T47D (cell line): ENCODE measurements at places on chromosomes 11 and 22.

- DNase-seq = no peak
These were observed 107.1 kb downstream of the GAB2 start for GRCh38 chr11:78310500-78310909.

DNA sequence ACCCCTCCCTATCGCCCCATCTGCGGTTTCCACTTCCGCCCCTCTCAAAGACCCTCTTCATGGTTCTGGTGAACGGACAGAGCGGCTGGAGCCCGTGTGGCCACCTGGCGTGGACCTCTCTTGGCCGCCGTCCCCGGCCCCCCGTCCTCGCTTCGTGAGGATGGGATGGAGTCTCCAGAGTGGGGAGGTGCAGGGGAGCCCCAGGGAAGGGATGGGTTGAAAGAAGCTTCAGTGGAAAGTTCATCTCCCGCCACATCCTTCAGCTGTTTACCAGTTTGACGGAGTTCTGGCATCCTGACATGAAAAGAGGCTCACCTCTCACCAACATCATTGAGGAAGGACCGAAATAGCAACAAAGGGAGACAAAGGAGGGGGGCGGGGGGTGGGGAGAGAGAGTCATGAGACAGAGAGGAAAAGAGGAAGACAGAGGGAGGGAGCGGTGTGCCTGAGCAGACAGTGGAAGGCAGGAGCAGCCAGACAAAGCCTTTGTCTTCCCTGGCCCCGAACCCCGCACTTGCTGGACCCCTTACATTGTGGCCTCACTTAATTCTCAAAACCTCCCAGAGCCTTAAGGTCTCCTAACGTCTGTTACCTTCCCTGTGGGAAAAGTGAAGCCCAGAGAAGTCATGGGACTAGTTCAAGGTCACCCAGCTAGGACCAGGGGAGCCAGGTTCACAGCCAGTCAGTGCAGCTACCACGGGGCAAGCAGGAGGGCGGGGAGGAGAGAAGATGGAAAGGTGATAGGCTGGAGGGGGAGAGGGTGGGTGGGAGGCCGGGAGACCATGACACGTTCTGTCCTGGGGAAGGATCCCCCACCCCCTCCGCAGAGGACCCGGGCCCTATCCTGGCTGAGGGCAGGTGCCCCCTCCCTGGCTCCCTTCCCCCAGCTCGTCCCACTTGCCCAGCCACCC is 54.9 kb downstream of the CD6 start:
- DNase-seq = no peak

- DNase-seq = no peak
These were observed 107.8 kb downstream of the SYN3 start for GRCh38 chr22:32950366-32950765.

- DNase-seq = no peak
These were observed 55.9 kb upstream of the NUP160 start for GRCh38 chr11:47904048-47904447.

GRCh38 chr11:12675951-12676711 is 1.9 kb downstream of the TEAD1 start:
- DNase-seq = no peak

GRCh38 chr11:34840736-34841386 is 75.3 kb downstream of the APIP start:
- peak; percentile 71 for DNase-seq

- DNase-seq = no peak
These were observed 6.0 kb upstream of the DEUP1 start for GRCh38 chr11:93324500-93324899.

DNA sequence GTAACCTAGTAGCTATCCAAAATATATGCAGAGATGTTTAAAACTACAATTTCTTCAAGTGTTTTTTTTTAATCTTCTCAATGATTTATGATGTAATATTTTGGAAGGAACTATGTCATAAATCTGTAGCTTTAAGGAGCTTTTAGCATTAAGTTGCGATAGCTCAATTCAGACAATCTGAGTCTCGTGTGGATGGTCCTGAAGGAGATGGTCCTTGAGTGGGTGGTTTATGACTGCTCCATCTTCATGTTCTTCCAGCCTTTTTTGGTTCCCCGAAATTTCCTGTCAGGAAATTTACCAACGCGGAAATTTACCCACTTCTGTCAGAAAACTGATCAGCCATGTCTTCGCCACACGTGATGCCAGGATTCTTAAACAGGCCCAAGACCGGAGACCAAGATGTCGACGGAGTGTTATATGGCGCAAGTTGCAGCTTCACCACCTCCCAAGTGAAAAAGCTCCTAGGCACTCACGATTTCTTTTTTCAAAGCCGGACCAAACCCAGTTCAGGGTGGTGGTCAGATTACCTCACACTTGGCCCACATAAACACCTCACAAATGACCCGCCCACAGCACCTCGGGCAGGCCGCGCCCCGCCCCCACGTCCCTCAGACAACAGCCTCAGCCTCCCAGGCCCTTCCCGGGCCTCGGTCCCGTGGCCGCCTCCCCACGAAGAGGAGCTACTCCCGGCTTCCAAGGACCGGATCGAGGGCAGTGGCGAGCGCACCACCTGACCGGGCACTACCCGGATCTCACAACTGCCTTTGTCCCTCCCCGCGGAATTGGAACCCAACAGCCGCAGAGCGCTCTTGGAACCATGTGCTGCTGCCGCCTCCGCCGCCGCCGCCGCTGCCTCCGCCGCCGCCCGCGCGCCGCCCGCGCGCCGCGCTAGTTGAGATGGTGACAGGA is at the start of gene MORC2:
Gene MORC2, minus strand, starts transcription at position 760 of the 909 bp plus-strand sequence. CDS start 885 bp downstream, outside the sequence.
- DNase-seq = peak; percentile 33

GRCh38 chr11:117722082-117722481 is 74.9 kb downstream of the DSCAML1 start:
- no peak for DNase-seq

- DNase-seq = no peak
These were observed 24.8 kb downstream of the RIBC2 start for GRCh38 chr22:45438336-45438735.

- no peak for DNase-seq
These were observed 127.7 kb downstream of the MAML2 start for GRCh38 chr11:96215110-96215782.

- DNase-seq = no peak
These were observed 515 bp downstream of the BACE1 start for GRCh38 chr11:117315285-117316196.

- DNase-seq = no peak
These were observed 10.1 kb downstream of the RAC2 start for GRCh38 chr22:37233751-37234631.

GRCh38 chr11:5071799-5072198 is 2.4 kb downstream of the OR52E1 start:
- no peak for DNase-seq

DNA sequence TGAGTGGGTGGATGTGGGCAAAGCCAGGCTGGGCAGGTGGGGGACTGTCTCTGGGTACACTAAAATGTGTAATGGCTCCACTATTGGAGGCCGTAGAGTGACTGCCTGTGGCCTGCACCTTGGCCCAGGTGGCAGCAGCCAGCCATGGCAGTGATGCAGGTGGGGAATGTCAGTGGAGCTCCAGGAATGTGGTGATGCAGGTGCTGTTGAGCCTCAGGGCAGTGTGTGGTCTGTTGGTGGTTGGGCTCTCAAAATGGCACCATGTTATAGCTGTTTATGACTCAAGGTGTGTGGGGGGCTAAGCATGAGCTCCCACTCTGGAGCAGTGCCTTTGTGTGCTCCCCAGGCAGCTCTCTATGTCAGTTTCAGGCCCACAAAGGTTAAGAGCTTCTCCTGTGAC is 40.2 kb upstream of the CCDC90B start:
- DNase-seq = peak; percentile 86

GRCh38 chr11:92653454-92653853 is 316.0 kb upstream of the MTNR1B start:
- DNase-seq = no peak

DNA sequence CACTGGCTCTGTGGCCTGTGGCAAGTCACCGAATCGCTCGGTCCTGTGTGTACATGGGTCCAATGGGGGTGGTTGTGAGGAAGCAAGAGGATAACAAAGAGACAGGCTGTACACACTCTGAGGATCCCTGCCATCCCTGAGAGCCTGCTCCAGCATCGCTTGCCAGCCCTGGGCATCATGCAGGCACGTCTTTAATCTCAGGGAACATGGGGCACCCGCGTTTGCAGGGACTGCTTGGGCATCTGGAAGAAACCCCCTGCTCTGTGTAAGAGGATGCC is 1.3 kb upstream of the C1QTNF5 start:
- DNase-seq = no peak

- no peak for DNase-seq
These were observed 1.6 kb downstream of the NCAM1 start for GRCh38 chr11:112962579-112963367.

GRCh38 chr11:12074529-12075195 is 35.7 kb upstream of the MICAL2 start:
- DNase-seq = no peak

- no peak for DNase-seq
These were observed 578.5 kb downstream of the TBC1D22A start for GRCh38 chr22:47340851-47341436.

GRCh38 chr11:34936945-34937629 is 20.7 kb downstream of the PDHX start:
- no peak for DNase-seq

DNA sequence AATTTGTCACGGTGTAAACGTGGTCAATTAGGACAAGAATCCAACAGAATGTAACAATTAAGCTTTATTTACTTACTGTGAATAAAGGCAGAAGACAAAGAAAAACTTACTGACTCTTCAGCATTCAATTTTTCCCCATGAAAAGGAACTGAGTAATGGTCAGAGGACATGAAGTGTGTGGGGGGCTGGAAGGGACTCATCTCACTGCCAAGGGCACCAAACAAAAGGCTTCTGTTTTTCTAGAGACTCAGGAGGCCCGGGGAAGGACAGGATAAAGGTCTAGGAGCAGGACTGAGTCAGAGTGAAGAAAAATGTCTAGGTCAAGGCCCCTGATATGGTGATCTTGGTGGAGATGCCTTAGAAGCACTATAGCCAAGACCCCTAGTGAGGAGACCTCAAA is 564.2 kb upstream of the ANO5 start:
- DNase-seq = no peak

GRCh38 chr11:127073621-127074020 is 73.1 kb upstream of the KIRREL3 start:
- DNase-seq = no peak

GRCh38 chr11:126499131-126499752 is 143.8 kb downstream of the ST3GAL4 start:
- DNase-seq = no peak

GRCh38 chr22:29517215-29517908 is 36.2 kb downstream of the THOC5 start:
- peak; percentile 13 for DNase-seq

DNA sequence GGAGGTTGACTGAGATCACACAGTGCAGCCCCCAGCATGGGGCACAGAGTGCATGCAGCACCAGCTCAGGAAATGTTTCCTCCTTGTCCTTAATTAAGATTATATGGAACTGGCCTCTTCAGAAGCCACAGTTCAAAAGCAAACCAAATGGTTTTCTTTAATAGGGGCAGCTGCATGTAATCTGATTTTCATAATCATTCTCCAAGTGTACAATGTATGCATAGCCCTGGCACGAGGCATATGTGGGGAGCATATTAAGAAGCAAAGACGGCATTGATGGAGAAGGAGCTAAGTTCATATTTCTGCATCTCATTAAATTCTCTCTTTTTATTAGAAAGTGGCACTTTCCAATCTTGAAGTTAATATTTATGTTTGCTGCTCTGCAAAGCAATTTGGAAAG is 9.9 kb upstream of the PARVB start:
- no peak for DNase-seq

GRCh38 chr11:113072237-113072858 is 111.1 kb downstream of the NCAM1 start:
- no peak for DNase-seq

DNA sequence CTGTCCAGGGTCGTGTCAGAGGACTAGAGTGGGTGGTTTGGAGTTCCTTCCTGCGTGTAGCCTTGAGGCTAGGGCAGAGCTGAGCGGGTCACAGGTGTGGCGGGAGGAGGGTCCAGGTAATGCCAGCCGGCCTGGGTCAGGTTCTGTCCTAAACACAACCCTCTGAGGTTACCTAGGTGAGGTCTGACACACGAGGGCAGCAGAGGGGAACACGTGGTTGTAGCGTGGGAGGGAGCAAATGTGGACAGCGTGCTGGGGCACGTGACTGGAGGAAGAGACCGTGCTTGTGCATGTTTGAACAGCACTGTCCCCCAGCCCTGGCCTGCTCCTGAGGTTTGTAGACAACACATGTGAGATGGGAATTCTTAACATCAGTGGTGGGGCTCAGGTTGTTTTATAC is 13.1 kb downstream of the MOV10L1 start:
- peak; percentile 10 for DNase-seq

GRCh38 chr22:40407831-40408717 is 37.7 kb downstream of the SGSM3 start:
- DNase-seq = no peak

- no peak for DNase-seq
These were observed 263.3 kb downstream of the ETS1 start for GRCh38 chr11:128324051-128324481.

GRCh38 chr11:120134106-120134930 is 3.6 kb downstream of the TRIM29 start:
- DNase-seq = no peak

- DNase-seq = no peak
These were observed 44.5 kb upstream of the RASSF10 start for GRCh38 chr11:12964650-12965049.

GRCh38 chr11:88297421-88297820 is 40.1 kb downstream of the CTSC start:
- no peak for DNase-seq

DNA sequence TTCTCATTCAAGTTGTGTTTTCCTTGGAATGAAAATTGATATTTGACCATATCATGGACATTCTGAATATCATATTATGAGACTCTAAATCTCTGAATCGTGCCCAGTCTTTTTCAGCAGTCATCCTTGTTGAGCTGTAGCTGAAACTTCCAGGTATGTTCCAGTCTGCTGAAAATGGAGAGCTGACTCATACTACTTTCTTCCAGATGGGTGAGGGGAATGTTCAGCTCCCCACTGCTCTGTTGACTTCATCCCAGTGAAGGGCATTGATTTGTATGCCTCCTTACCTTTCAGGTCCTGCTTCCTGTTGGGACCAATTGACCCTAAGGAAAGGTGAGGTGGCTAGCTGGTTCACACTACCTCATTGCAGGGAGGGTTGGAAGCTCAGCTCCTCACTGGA is 3.5 kb downstream of the OR5P2 start:
- no peak for DNase-seq

GRCh38 chr11:13972944-13973343 is 10.4 kb downstream of the SPON1 start:
- no peak for DNase-seq

GRCh38 chr22:37626556-37627075 is 12.9 kb upstream of the SH3BP1 start:
- DNase-seq = no peak

GRCh38 chr11:19602891-19603290 is 109.7 kb upstream of the NAV2 start:
- no peak for DNase-seq

- no peak for DNase-seq
These were observed 502.4 kb downstream of the INSC start for GRCh38 chr11:15617126-15617525.

DNA sequence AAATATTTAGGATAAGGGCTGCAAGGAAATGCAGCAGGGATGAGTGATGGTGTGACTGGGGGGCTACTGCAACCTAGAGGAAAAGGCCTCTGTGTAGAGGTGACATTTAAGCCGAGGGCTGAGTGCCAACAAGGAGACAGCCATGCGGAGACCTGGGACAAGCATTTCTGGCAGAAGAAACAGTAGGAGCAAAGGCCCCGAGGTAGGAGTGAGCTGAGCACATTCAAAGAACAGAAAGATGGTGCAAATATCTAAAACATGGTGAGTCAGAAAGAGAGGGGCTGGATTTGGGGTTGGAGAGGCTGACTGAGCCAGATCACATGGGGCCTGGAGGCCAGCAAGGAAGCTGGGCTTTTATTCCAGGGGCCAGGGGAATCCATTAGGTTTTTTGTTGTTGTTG is 55.1 kb upstream of the INCENP start:
- no peak for DNase-seq

- DNase-seq = no peak
These were observed 115.4 kb downstream of the SERGEF start for GRCh38 chr11:17897495-17897894.
